ENCODE measurements at places on chromosomes 6 and 20.
A peak's percentile ranks its signal among the peaks of the same experiment; 100 is the strongest.

GRCh38 chr6:47000842-47001241 lies 41.3 kb downstream of the ADGRF1 start:
- no peak for DNase-seq

- DNase-seq: no peak
These were observed 198.4 kb downstream of the HAO1 start for GRCh38 chr20:7741866-7742265.

- DNase-seq: peak; percentile 47
These were observed 447 bp downstream of the MCM3 start for GRCh38 chr6:52284131-52284459.

GRCh38 chr6:117078624-117079023 lies 186.7 kb upstream of the VGLL2 start:
- no peak for DNase-seq

GRCh38 chr20:14922503-14923267 lies 585.3 kb upstream of the FLRT3 start:
- no peak for DNase-seq

DNA sequence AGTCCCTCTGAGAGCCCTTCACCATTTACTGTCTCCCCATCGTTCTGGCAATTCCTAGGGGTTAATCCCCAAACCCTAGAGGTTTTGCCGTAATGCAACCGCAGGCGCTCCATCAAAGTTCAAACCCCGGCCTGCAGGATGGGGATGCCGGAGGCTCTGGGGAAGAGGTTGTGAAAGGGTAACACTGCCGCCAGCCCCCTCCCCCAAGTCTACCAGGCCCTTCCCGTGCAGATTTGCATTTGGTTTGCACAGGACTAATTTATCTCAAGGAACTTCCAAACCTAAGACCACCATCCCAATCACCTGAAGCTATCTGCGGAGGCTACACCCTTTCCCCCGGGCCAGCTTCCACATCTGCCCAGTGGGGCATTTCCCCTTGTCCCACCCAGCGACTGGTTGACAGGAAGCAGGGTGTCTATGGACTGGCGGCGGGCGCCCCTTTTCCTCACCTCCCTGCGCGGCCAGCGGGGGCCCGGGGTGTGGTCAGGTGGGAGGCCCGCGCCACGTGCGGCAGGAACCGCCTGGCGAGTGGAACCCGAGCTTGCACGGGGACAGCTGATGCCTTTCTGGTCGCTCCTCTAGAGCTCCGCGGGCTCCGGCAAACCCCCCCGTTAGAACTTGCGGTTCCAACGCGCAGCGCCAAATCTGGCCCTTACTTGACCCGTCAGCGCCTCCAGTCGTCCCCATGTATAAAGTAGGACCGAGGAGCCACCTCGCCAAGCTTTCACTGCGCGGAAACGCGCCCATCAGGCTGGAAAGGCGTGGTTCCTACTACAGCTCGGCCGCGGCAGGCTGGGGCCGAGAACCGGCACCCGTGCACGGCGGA lies 9.4 kb upstream of the SLC4A11 start:
- DNase-seq: no peak

DNA sequence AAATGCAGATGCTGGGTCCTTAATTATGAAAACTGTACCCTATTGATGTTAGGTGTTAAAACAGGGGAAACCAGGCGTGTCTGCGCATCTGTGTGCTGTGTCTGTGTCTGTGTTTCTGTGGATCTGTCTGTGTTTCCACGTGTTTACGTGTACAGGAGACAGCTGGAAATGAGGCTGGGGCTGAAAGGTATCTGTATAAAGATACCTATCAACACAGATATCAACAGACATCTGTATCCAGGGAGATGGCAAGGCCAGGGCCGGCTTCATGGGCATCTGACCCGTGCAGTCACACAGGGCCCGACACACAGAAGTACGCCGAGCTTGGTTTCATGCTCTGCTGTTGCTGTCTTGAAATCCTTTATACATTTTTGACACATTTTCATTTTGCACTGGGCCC lies 48.6 kb downstream of the BMP7 start:
- no peak for DNase-seq

- no peak for DNase-seq
These were observed 10.1 kb upstream of the MRGBP start for GRCh38 chr20:62786157-62786556.

DNA sequence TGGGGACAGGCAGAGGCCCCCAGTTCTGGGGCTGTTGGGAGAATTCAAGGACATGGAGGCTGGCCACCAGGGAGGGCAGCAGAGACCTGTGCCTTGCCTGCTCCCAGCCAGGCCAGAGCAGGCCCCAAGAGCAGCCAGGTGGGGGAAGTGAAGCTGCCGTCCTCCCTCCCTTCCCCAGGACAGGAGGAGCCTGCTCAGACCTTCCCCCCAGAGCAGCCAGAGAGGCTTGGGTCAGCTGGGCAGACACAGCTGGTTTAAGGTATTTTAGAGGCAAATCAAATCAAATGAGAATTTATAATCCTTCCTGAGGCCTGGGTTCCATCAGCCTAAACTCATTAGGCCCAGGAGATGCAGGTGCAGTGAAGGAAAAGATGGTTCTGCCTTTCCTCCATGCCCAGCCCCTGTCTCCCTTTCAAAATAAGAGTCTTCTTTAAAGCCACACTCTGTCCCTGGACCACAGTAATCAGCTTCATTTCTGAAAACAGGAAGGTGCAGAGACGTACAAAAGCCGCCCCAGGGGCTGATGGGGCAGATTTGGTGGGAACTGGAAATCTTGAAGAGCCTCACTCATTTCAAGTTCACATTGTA lies 21.7 kb downstream of the BMP7 start:
- no peak for DNase-seq

- DNase-seq: no peak
These were observed 191.4 kb upstream of the FAM83B start for GRCh38 chr6:54655162-54655561.

- DNase-seq: no peak
These were observed 120.9 kb downstream of the COL12A1 start for GRCh38 chr6:75084872-75085381.

GRCh38 chr20:46119028-46119546 lies 973 bp downstream of the CD40 start:
- DNase-seq: no peak

GRCh38 chr6:43923376-43924221 lies 153.6 kb downstream of the VEGFA start:
- no peak for DNase-seq

DNA sequence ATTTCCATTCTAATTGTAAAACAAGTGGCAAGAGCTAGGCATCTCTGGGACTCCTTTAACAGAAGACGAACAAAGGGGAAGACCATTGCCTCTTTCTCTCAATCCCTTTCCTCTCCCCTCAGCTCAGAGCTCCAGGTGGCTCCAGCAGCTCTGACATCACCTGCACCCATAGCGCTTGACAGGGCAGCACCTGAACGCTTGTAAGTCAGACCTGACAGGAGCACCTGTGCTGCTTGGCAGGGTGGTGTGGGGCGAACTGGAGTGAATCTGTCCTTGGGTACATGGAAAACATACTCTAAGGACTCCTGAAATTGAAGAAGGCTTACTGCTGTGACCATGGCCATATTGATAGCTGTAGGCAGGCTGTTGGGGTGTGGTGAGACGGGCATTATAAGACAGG lies 409.5 kb upstream of the AGPAT4 start:
- DNase-seq: no peak

DNA sequence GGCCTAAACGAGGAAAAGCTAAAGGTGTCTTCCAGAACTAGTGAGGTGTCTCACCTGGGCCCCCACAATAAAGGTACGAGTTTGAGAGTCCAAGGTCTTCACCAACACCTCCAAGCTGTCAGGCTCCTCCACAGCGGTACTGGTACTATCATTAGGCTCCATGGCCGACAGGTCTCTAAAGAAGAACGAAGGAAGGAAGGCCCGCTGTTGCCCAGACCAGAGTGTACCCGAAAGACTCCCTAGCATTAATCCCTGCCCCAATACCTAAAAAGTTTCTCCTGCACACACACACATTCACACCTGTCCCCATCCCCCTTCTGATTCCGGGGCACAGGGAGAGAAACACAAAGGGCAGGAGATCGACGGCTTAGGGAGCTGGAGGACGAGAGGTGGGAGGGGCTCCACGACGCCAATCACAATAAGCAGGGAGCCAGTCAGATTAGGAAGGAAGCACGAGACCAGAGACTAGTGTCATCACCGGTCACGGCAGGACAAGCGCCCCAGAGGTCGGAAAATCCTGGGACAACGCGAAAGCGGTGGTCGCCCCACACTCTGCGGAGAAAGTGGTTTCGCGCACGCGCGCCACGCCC lies 764 bp downstream of the BAG6 start:
- DNase-seq: no peak

DNA sequence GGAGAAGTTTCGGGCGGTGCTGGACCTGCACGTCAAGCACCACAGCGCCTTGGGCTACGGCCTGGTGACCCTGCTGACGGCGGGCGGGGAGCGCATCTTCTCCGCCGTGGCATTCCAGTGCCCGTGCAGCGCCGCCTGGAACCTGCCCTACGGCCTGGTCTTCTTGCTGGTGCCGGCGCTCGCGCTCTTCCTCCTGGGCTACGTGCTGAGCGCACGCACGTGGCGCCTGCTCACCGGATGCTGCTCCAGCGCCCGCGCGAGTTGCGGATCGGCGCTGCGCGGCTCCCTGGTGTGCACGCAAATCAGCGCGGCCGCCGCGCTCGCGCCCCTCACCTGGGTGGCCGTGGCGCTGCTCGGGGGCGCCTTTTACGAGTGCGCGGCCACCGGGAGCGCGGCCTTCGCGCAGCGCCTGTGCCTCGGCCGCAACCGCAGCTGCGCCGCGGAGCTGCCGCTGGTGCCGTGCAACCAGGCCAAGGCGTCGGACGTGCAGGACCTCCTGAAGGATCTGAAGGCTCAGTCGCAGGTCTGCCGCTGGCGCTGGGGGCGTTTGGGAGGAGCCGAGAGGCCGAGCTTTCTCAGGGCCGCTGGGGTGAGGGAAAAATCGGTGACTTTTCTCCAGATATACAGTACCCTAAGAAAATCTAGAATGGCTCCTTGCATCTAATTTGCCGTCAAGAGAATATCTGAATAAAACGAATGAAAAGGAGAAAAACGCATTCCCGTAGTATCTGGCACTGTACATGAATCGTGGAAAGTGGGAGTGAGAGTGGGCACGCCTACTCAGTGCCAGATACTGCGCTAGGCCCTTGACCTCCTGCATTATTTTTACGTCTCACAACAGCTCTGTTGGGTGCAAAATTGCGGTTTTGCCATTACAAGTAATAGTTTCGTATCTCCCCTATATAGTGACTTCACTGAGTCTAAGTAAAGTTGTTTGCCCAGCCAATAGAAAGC lies 1.0 kb downstream of the CALHM6 start:
- DNase-seq: no peak

GRCh38 chr6:15061180-15061641 lies 184.7 kb upstream of the JARID2 start:
- DNase-seq: no peak

- DNase-seq: no peak
These were observed 68.0 kb downstream of the OLIG3 start for GRCh38 chr6:137426007-137426689.

DNA sequence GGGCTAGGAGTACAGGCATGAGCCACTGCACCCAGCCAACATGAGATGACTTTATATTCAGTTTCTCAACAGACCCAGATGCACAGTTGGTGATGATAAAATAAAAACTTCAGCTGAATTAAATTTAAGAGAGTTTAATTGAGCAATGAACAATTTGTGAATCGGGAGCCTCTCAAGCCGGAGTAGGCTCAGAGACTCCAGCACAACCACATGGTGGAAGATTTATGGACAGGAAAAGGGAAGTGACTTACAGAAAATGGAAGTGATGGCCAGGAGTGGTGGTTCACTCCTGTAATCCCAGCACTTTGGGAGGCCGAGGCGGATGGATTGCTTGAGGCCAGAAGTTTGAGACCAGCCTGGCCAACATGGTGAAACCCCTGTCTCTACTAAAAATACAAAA lies 10.4 kb upstream of the BCAS4 start:
- no peak for DNase-seq

DNA sequence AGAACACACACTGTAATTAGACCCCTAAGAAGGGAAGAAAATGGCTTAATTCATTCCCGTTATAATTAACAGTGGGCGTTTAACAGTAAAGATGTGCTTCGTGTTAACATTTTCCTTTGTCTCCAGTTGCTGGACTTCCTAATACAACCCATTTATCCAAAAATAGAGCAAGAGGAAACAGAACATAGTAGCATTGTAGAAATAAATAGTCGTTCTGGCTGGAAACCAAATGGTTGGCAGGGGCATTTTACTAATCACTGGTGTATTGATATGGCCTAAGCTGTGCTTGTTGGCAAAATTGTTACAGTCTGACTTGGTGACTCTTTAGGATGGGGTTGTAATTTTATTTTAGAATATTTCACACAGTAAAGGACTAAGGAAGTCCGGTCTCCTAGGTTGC lies 89.8 kb downstream of the BMP6 start:
- no peak for DNase-seq

DNA sequence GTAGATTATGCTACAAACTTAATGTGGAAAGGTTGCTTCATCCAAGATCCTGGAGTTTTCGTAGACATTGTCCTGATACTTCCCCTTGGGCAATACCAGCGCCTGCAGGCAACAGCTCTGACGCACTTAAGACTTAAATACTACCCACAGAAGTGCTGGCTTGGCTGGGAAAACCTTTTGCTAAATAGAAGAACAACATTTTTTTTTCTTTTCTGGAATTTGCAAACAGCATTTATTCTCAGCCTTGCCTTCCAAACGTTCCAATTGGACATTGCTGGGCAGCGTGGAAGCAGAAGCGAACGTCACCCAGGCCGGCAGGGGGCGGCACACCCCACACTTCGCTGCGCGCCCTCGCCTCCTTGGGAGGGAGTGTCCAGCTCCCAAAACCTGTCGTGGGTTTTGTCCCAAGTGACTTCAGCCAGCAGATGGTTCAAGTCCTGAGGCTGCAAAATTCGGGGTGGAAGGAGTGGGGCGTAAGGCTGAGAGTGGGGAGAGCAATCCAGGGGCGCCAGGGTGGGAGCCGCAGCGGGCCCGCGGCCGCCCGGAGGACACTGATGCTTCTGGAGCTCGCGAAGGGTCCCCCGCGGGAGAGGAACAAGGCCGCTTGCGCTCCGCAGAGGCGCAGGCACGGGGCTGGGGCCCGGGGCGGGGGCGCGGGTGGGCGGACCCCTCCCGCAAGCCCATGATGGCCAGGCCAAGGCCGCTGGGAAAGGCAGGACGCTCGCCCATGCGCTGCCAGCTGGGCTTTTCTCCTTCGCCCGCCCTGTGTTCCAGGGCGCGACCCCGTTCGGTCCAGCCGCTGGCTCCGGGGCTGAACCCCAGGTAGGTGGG lies 60.8 kb upstream of the MAP3K4 start:
- DNase-seq: peak; percentile 27

DNA sequence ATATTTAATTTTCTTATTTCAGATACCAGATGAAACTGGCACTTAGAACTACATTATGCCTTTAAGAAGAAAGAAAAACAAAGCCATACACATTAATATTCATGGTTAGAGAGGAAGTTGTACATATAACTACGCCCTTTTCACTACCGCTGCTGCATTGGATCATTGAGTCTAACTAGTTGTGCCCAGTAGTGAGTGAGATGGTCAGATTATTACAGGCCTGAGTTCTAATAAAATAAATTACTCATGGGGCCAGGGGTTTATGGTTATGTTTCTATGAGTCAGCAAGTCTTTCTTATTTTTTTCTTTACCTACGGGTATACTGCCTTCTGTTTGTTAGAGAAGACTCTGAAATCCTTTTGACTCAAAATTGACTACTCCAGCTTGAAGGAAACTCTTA lies 11.5 kb downstream of the RIOK1 start:
- DNase-seq: no peak
